ENCODE measurements at places on chromosomes 1 and 21.

DNA sequence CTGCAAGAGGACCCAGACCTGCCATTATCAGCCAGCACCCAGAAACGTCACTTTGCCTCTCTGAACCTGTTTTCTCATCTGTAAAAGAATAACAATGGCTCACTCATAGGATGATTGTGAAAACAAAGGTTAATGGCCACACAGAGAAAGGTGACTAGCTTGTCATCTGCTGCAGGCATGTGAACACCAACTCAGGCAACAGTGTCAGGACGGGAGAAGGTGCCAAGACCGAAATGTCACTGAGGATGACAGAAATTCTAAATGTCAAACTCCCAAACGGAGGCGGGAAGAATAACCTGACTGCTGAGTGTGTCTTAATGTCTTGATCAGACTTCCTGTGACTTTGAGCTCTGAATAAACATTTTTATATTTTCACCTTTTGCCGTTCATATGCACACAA lies 10.3 kb downstream of the PADI4 start:
- DNase-seq: no peak

DNA sequence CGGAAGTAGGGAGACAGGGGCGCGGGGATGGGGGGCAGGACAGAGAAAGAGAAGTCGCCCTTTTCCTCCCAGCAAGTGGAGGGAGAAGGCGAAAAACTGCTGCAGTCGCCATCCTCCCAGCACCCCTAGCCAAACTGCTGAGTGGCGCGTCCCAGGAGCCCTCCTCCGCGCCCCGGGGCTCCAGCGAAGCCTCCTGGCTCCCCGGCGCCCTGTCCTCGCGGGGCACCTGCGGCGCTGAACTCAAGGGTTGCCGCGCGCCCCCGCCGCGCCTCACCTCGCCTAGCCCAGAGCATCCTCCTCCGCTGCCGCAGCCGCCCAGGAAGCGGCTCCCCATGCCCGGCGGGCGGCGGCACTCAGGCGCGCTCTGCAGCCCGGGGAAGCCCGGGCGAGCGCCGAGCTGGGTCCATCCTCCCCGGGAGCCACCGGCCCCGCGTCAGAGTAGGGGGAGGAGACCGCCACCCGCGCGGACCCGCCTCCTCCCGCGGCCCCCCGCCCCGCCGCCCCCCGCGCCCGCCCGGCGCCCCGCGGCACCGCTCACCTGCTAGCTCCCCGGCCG lies at the start of gene DAB1:
DAB1 (minus strand) TSS at position 405 of the 556 bp plus-strand sequence. CDS start 133,030 bp downstream, outside the sequence.
- DNase-seq: peak; percentile 12

DNA sequence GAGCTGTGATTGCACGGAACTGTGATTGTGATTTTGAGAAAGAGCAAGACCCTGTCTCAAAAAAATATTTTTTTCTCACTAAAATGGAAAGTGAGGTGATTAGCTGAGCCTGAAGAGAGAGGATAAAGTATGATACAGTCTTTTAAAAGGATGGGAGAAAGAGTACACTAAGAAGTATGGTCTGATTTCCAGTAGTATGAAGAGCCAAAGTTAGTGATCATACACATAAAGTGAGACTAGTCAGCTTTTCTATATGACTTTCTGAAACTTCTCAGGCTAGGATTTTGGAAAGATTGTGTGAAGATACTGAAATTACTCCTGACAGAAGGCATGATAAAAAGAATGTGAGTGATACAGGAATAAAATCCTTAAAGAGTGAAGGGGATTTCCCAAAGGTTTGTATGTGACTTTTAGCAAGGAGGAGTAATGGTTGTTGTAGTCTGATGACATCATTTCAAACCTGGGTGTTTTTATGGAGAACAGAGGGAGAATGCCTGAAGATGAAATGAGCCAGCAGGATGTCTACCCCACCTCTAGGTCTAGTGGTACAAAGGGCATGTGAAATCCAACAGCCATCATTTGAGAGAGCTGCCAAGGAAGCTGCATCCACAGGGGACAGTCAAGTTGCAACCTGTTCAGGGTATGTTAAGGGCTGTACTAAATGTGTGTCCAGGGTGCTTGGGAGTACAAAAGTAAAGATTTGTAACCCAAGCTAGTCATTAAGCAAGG lies 157.7 kb downstream of the PIK3R3 start:
- peak; percentile 28 for DNase-seq

DNA sequence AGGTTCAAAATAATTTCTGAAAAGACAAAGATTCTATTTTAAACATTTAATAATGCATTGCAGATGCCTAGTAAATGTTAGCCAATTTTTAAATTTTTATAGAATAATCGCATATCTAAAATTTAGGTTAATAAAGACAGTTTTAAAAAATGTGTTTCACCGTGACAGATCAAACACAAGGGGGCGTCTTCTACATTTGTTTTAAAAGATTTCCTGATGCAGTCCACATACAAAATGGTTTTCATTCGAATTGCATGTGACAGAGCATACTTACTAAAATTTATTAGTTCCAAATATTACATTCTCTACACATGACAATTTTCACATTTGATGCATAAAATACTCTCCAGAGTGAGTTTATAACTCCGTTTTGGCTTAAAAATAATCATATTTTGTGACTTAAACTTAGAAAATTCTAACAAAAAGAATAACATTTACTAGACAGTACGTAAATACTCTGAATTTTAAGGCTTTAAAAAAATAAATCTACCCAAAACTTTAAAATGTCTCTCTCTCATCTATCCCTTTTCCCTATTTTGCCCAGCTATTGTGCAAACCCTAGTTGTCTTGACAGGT lies 75.5 kb downstream of the ADAMTS1 start:
- DNase-seq: peak; percentile 52

DNA sequence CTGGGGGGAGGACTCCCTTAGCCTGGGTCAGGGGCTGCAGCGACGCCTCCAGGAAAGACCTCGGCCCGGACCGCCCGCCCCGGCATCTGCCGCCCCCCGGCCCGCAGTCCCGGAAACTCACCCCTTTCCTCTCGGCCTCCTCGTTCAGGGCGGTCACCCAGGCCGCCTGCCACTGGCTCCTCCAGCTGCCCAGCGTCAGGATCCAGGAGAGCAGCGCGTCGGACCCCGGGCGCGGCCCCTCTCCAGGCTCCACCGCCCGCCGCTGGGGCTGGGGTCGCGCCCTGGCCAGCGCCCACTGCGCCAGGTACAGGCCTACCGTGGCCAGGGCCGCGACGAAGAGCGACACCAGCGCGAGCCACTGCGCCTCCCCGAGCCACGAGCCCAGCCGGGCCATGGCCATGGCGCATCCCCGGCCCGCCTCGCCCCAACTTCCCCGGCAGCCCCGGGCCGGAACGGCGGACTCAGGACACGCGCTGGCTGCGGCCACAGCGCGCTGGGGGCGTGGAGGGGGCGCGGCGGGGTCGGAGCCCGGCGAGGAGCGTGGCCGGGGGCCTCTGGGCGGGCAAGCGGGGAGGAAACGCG lies 478 bp downstream of the C2CD2 start:
- DNase-seq: no peak

GRCh38 chr21:46006547-46007491 lies 25.2 kb downstream of the COL6A1 start:
- no peak for DNase-seq

- no peak for DNase-seq
Measured at GRCh38 chr1:42767510-42768000, 506 bp downstream of the C1orf50 start.

- DNase-seq: peak; percentile 34
Measured at GRCh38 chr1:51170342-51170741, 65.7 kb upstream of the RNF11 start.

DNA sequence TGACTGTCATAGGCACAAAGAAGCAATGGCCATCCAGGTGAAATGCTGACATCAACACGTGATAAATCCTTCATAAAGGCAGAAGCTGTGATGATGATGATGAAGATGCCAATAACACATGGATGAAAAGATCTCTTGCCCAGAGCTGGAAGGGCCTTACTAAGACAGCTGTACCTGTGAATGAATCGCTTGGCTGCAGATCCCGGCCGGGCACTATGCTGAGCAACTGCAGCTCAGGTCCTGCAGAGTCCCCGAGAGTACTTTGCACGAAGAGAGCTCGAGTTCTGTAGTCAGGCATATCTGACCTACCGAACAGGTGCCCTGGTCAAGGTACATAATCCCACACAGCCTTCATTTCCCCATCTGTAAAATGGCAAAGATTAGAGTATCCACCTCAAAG lies 48.8 kb downstream of the PGBD5 start:
- DNase-seq: no peak

DNA sequence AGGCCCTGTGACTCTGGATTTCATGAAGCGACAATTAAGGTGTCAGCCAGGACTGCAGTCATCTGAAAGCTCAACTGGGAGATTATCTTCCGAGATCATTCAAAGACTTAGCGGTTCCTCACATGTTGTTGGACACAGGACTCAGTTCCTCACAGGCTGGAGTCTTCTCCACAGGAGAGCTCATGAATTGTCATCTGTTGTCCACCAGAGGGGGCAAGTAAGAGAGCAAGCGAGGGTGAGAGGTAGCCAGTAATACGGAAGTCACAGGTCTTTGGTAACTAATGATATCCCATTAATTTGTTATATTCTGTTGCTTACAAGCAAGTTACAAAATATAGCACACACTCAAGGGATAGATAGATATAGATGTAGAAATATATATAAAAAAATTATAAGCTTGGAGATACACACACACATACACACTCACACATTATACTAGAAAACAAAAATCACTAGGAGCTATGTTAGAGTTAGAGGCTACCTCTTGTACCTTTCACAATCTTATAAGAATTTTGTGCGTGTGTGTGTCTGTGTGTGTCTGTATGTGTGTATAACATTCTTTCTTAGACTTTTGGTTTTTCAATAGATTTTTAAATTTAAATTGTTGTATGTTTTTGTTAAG lies 1695.3 kb downstream of the BRINP3 start:
- peak; percentile 13 for DNase-seq

DNA sequence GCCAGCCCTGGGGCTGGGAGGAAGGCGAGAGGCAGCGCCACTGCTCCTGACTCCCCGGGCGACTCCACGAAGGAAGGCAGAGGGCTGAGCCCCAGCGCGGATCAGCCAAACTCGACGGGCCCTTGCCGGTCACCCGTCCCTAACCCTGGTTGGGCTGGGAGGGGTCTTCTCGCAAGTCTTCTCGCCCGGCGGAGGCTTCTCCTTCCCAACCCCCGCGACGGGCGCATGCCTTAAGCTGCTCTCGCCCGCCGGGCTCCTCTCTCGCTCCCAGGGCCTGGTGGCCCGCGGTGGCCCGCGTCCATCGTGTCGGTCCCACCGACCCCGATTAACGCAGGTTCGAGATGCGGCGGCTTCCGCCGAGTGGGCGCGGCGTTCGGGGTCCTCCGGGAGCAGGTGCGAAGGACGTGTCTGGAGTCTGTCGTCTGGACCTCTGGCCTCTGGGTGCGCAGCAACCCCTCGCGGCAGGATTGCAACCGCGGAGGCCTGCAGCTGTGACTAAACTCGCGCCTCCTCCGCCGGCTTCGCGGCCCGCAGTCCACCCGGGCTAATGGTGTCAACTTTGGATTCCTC lies 29.0 kb upstream of the PPM1J start:
- DNase-seq: peak; percentile 51

DNA sequence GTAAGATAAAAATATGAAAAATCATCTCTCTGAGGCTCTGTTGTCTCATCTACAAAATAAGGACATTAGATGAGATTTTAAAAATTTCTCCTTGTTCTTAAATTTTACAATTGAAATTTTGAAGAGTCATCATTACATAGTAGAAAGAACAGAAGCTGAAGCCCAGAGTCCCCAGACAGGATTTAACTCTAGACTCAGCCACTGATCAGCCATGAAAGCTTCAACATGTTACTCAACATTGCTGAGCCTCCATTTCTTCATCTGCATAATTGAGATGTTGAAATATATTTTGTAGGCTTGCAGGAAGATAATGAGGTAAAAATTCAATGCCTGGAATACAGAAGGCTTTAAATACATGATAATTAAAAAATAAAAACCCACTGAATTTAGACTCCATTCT lies 633.3 kb downstream of the LMO4 start:
- DNase-seq: no peak

- DNase-seq: no peak
Measured at GRCh38 chr1:211066781-211067384, 67.1 kb downstream of the KCNH1 start.

- DNase-seq: no peak
Measured at GRCh38 chr1:68481041-68481440, 15.8 kb downstream of the DEPDC1 start.

- DNase-seq: no peak
Measured at GRCh38 chr1:56533197-56533596, 46.2 kb downstream of the PLPP3 start.

DNA sequence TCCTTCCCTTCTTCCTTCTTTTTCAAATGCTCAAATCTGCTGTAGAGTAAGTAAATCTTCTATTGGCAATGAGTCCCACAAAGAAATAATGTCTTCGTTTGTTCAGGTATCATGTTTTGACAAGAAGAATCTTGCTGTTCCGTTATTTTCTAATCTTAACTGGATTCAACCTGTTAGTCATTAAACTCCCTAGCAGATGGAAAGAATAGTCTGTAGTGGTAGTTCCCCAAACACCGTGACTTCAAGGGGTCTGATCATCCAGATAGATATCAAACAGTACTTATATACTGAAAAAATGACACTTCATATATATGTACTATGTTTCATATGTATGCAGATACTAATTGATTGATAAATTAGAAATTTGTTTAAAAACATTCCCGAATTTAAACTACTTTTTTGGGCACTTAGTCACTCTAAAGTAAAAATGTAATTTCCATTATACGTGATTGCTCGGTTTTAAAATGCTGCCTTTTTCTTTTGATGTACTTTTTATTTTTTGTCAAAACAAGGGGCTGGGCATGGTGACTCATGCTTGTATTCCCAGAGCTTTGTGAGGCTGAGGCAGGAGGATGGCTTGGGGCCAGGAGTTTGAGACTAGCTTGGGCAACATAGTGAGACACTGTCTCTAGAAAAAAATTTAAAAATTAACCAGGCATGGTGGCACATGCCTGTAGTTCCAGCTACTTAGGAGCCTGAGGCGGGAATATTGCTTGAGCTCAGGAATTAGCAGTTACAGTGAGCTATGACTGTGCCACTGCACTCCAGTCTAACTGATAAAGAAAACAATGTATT lies 335.7 kb upstream of the SNX7 start:
- peak; percentile 97 for DNase-seq

GRCh38 chr1:95111014-95111413 lies 6.1 kb upstream of the TLCD4 start:
- DNase-seq: no peak

DNA sequence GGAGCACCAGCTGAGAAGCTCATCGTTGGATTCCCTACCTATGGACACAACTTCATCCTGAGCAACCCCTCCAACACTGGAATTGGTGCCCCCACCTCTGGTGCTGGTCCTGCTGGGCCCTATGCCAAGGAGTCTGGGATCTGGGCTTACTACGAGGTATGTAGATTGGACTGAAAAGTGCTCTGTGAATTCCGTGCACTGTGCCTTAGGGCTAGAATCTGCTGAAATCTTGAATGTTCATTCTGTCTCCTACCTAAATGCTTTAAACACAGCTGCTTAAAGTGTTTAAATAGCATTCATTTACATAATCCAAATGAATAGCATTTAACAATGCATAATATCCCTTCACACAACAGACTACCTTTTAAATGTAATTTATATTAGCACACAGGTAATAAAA lies 27.9 kb downstream of the CHIA start:
- DNase-seq: no peak

- no peak for DNase-seq
Measured at GRCh38 chr21:32768530-32768929, 3.0 kb downstream of the PAXBP1 start.

Data from EL (cell line).